Activated CD4-positive, alpha-beta T cell treated with anti-CD3 and anti-CD28 coated beads, Interleukin-2, amount 50 U/mL, for 16 hours (primary cell): ENCODE measurements at places on chromosomes 5 and 9.
A peak's percentile ranks its signal among the peaks of the same experiment; 100 is the strongest.

DNA sequence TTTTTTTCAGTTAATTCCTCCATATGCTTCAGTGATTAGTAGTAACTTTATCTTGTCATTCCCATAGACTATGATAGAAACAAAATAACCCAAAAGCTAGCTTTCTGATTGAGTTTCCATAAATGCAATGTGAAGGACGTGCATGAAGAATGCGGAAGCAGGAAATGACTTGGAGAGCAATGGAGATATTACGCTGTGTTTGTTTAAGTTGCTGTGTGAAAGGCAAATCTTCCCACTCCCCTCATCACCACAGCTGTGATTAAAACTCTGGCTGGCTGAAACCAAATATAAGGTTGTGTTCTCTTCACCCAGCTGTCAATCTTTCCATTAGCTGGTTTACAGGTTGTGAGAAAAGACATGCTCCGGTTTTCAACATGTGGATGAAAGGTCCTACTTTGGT lies 83.9 kb downstream of the NR2F1-AS1 start:
- no peak for DNase-seq

DNA sequence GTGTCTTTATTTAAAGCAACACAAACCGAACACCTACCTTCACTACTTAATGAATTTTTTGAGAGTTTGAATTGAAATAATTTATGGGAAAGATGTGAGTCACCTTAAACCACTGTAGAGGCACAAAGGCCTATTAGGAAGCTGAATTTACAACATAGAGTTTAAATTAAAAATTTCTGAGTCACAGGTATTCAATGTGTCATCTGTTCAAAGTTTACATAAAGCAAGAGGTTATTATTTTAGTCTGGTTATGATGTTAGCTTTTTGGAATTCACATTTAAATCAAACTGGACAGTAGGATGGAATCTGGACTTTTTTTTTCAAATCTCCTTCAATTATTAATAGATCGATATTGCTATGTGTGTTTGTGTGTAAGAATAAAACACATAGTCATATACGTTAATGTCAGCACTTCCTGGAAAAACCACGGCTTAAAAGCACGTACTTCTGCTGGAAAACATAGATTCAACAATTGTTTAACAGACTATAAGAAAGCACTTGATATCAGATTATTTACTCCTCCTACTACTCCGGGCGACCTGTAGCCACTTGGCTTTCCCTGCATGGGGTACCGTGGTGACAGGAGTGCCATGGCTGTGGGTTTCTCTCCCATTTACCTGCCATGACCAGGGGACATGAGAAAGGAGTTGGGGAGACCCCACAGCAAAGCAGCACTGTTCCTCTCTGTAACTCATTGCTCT lies 638.6 kb downstream of the SEMA5A start:
- no peak for DNase-seq

- DNase-seq, result no peak
These were observed 12.3 kb downstream of the F2RL1 start for GRCh38 chr5:76831110-76831452.

- DNase-seq, result no peak
These were observed at the start of gene UGT3A1 for GRCh38 chr5:35990941-35991611. TSS of gene UGT3A1 (minus strand) at chr5:35991390. CDS start at chr5:35991240, 150 bp downstream.

- DNase-seq, result no peak
These were observed 121.1 kb downstream of the CYLC2 start for GRCh38 chr9:103116246-103116645.

- DNase-seq, result peak; percentile 30
These were observed at the start of gene TMOD1 for GRCh38 chr9:97501177-97501971. TSS of gene TMOD1 (plus strand) at chr9:97501666. CDS start at chr9:97524189, 22,523 bp downstream.

DNA sequence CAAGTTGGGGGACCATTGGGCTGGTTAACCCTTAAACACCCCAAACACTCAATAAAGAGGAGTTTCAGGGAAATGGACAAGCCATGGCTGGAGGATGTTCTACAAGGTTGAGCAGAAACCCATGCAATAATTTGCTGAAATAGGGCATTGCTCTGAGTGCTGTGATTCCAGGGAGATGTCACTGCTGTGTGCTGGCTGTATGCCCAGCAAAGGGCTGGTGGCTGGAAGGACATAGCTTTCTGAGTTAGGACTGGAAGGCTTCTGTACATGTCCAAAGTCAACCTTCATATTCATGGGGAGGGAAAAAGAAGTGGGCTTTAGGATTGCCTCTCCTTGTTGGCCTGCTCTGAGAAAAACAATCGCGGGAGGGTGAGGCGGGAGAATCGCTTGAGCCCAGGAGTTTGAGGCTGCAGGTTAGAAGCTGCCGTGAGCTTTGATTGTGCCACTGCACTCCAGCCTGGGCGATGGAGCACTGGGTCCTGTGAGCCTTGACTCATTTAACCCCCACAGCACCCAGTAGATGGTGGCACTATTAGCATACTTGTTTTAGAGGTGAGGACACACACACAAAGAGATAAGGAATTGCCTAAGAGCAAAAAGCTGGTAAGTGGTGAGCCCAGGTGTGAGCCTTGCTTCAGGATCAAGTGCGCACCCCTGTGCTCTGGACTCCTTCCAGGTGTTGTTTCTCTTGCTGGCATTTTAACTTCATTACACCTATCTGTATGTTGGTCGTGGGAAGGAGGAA lies 20.4 kb downstream of the IL12B start:
- DNase-seq, result no peak

GRCh38 chr9:91677822-91678436 lies 254.3 kb upstream of the NFIL3 start:
- DNase-seq, result no peak

DNA sequence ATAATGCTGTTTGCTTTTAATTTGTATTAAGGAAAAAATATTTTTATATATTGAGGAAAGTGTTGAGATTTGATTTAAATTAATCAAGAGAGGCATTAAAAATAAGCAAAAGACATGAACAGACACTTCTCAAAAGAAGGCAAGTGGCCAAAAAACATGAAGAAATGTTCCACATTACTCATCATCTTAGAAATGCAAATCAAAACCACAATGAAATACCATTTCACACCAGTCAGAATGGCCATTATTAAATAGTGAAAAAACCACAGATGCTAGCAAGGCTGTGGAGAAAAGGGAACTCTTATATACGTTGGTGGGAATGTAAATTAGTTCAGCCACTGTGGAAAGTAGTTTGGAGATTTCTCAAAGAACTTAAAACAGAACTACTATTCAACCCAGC lies 45.9 kb downstream of the RANBP17 start:
- DNase-seq, result no peak

DNA sequence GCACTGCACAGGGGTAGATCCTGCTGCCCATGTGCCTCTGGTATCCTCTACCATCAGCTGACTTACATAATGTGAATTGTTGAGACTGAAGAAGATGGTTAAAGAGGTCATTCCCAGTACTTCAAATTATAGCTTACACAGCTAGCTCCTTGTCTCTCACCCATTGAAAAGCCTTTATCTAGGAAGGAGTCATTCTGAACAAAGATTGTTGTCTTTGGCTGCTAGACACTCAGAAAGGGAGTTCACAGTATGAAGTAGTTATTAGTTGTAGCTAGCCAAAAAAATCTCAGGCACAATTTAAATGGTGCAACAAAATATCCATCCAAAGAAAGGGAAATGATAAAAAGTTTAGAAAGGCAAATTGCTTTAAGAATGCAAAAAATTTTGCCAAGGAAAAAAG lies 102.0 kb upstream of the NREP start:
- DNase-seq, result no peak

GRCh38 chr5:133797167-133797566 lies 171.3 kb downstream of the C5orf15 start:
- DNase-seq, result no peak

GRCh38 chr5:159667286-159667685 lies 249.0 kb upstream of the ADRA1B start:
- DNase-seq, result no peak

DNA sequence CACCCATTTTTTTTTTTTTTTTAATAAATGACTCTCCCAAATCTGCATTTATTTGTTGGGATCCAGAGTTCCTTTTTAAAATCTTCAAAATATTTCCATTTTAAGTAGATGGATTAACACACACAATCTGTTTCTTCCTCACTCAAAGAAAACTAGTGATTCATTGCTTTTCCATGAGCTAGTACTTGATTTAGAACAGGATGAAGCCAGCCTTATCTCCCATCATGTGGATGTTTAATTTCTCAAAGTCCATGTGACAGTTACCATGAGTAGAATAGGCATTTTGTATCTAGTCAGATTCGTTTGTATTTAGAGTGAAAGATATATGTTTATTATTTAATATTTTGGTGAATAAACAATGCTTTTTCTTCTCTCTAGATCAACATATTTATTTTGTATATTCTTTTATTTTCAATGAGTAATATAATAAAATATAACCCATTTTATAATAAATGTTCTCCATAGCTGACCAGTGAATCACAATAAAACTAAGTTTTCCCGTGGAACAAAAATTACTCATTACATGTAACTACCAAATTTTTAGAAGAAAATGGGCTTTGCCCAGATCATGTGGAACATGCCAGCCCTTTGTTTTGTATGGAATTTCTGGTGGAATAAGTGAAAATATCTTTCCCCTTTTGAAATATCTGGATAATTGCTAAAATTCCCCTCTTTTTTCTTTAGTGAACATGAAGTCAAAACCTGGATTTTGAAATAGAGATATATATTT lies 54.9 kb upstream of the RPS23 start:
- no peak for DNase-seq

GRCh38 chr9:132487351-132487791 lies 77.4 kb downstream of the CFAP77 start:
- peak; percentile 31 for DNase-seq

- no peak for DNase-seq
These were observed 338.9 kb downstream of the GADD45G start for GRCh38 chr9:89943728-89944127.

DNA sequence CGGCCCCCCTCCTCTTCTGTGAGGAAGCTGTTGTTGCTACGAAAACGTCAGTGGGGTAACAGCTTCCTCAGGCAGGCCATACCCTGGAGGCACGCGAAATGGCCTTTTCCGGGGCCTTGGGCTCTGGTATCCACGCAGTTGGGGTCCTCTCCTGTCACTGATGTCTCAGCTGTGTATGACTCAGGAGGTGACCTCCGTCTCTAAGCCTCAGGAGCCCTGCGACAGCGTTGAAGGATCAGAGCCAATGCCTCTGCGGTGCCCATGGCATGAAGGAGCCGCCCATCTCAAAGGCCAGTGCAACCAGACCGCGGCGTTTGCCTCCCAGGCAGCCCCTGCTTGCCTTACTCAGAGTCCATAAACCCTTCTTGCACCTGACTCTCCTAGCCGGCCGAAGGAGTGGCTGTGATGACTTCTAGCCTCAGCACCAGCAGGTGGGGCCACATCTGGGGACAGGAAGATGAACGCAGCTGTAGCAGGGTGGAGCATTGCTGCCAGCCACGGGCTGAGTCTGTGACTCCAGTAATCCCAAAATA lies 1.0 kb upstream of the MXD3 start:
- peak; percentile 74 for DNase-seq

DNA sequence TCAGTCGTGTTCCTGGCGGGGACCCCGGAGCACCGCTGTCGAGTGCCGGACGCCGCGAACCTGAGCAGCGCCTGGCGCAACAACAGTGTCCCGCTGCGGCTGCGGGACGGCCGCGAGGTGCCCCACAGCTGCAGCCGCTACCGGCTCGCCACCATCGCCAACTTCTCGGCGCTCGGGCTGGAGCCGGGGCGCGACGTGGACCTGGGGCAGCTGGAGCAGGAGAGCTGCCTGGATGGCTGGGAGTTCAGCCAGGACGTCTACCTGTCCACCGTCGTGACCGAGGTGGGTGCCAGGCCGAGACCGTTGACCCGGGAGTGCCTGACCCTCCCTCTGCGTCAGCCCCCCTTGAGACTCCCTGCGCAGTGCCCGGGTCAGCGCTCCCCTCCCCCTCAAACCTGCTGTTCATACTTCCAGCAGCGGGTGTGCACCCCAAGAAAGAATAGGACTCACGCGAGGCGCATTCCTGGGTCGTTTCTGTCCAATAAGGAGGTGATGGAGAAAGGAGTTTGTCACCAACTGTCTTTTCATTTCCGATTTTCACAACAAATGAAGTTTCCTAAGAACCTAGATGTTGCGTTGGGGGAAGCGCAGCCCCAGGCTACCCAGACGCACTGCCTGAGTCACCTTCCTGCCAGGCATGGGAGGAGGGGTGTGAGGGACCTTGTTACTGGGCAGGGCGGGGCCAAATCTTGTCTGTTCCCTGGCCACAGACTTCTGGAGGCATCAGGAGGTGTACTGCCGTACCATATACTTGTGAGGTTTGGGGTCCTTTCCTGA lies 722 bp downstream of the SLC22A4 start:
- peak; percentile 86 for DNase-seq

- no peak for DNase-seq
These were observed 19.3 kb downstream of the SLIT3 start for GRCh38 chr5:169281625-169282024.

DNA sequence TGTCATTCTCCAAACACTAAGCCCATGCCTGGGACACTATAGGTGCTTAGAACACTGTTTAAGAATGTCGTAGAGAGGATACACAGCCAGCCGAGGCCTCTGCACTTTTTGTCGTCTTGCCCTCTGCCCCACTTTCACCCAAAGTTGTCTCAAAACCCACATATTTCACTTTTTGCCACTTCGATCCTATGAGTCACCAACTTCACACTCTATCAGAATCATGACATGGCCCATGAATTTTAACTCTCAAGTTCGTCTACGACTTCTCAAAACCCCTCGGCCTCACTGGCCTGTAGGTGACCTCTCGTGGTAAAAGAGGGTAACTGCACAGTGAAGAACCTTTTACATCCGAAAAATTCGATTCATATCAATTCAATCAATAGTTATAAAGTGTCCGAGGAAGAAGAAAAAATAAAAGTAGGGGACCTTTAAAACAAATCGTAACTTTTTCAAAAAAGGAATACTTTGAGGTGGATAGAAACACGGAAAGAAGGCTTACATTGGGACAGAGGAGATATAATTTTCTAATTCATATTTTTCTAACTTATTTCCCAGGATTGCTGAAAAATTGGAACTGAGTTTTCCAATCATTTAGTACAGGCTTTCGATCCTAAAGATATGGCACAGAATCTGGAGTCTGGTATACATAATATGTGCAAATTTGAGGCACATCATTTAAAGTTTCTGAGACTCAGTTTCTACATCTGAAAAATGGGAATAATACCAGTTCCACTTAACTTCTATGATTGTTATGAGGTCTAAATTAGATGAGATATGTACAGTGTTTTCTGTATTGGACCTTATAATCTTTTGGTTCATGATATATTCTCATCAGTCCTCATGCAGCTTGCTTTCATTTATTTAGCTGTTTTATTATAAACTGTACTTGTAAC lies 122.6 kb downstream of the APBA1 start:
- DNase-seq, result peak; percentile 65

DNA sequence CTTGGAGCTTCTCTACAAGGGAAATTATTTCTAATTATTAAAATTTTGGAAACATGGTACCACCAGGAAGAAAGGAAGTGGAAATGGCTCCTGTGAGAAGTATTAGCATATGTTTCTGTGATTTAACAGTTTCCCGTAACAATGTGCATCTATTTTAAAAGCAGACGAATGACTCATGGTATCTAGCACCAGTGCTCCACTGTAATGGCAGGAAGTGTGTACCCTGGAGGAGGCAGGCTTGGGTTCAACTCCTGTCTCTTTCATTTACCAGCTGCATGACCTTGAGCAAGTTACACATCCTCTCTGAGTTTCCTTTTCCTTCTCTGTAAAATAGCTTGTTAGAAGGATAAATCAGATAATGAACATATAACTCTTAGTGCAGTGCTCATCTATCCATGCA lies 41.0 kb upstream of the ANGPTL2 start:
- DNase-seq, result peak; percentile 80
